GM03348 (cell line): ENCODE measurements at places on chromosomes 1 and 21.

DNA sequence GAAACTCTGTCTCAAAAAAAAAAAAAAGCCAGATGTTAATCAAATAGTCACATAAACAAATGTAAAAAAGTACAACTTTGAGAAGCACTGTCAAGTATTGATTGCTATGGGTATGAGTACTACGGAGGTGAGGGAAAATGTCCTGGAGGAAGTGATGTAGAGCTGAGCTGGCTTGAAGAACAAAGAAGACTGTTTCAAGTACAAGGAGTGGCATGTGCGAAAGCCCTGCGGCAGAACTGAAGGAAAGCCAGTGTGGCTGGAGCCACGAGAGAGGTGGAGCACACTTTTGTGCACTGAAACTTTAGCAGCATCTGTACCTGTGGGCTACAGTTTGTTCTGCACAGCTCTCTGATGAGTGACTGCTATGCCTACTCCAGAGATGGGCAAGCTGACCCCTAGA is 5.4 kb upstream of the RPS6KA1 start:
- no peak for DNase-seq

DNA sequence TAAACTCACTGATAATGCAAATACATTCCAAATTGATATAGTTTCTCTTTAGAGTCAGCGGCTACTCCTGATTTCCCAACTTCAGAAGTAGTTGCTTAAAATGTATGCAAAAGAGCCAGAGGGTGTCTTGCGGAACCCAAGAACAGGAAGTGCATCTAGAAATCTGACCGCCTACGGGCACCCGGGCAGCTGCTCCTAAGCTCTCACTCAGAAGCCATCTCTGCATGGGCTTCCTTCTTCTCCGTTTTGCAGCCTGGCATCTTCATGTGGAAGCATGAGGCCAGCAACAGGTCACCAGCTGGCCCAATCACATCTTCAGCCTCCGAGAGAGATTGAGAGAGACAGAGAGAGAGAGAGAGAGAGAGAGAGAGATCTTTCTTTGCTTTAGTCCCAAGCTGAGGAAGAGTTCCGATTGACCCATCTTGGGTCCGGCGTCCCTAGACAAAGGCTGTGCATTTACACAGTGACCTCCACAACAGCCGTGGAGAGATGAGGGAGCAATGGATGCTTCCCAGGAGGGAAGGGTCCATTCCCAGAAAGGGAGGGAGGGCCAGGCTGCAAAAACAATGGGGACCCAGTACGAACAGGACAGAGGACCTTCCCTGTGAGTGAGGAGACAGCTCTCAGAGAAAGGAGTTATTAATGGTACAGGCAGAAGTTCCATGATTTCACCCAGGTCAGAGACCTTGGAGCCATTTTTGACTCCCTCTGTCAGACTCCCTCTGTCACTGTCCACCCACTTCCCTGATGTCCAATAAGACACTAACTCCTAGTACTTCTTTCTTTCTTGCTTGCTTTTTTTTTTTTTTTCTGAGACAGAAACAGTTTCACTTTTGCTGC is 28.2 kb upstream of the SLC30A1 start:
- DNase-seq, result no peak

- DNase-seq, result no peak
Measured at GRCh38 chr1:159921700-159922504, 3.4 kb downstream of the TAGLN2 start.

DNA sequence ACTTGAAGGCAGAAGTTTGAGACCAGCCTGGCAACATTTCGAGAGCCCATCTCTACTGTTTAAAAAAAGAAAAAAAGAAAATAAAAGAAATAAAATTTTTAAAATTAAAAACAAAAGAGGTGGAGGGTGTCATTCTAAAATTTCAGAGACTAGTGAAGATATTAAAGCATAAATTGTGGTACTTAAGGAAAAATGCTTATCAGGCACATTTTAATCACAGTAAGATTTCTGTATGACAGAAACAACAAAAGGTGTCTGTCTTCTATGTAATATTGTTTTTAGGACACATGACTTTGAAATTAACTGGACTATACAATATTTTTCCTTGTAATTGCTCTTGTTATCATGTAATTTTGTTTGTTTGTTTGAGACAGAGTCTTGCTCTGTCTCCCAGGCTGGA is 4.6 kb downstream of the WASF2 start:
- DNase-seq, result no peak
